ENCODE measurements at places on chromosomes 4 and X.

DNA sequence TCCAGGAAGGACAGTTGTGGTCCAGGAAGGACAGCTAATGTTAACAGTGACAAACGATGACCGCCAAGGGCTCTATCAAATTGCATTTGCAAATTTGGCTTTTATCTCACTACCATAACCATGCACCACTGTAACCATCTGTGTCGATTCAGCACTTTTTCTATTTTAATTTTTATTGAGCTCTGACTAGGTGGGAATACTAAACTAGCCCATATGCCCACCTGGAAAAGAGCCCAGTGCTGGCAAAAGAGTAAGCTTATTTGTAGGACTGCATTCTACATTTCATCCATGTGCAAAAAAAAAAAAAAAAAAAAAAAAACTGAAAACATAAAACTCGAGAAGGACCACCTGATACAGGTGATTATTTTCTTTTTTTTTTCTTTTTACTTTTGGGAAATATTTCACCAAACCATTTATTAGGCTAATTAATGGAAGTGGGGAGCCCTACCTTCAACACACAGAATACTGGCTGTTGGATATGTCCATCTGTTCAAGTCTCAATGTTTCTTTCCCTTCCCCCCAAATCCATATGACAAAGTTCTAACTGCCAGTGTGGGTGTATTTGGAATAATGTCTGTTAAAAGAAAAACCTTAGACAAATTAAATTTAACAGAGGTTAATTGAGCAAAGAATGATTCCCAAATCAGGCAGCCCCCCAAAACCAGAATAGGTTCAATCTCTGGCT lies 99.5 kb upstream of the MXRA5 start:
- no peak for DNase-seq

DNA sequence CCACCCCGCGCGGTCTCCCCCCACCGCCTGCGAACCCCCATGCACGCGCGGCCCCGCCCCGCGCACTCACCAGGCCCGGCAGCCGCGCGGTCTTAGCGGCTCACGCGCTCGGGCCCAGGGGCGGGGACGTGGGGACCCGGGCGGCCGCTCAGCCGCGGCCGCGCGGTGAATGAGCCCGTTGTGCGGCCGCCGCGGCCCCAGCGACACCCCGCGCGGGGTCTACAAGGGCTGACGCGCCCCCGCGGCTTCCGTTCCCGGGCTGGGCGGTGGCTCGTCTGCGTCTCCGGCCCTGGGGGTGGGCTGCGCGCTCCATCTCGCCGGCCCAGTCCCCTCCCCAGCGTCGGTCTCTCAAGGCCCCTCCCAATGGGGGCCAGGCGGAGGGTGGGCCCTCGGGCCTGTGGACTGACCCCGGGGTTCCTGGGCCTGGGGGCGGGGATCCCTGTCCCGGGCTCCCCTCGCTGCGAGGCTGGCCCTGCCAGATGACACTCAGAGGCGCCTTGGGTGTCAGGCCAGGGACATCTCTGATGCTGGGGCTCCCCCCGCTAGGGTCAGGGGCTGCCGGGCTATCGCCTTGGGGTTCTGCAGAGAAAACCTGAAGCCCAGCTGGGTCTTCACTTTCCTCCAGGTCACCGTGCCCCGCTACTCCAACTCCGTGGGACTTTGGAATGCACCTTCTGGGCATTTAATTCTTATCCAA lies 4.3 kb upstream of the SLC26A1 start:
- DNase-seq = no peak

DNA sequence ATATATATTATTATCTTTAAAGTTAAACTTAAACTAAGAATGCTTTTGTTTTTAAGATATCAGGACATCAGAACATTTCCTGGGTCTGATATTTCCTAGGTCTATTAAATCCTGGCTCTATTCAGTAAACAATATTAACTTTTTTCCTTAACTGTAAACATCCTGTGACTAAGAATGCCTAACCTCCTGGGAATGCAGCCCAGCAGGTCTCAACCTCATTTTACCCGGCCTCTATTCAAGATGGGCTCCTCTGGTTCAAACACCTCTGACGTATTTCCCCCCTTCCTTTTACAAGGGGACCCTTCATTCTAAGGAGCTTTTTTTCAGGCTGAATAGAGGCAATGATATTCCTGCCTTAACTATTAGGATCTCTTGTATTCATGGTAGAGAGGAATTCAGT lies 35.8 kb upstream of the DYNLT3 start:
- DNase-seq = no peak

DNA sequence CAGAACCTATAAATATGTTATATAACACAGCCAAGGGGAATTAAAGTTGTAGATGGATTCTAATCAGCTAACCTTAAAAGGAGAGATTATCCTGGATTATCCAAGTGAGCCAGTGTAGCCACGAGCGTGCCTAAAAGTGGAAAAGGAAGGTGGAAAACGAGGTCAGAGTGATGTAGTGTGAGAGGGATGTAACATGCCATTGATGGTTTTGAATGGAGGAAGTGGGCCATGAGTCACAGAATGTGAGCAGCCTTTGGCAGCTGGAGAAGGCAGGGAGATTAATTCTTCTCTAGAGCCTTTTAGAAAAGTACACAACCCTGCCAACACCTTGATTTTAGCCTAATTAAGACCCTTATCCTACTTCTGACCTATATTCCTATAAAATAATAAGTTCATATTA lies 149.1 kb downstream of the SLC39A8 start:
- DNase-seq = no peak

GRCh38 chr4:7820031-7820818 lies 119.4 kb downstream of the AFAP1 start:
- DNase-seq = no peak

GRCh38 chr4:67575232-67576058 lies 16.9 kb downstream of the STAP1 start:
- no peak for DNase-seq

- DNase-seq = no peak
Observed at GRCh38 chr4:751676-752075, 46.0 kb downstream of the PCGF3 start.

Measured in CD4-positive, alpha-beta memory T cell (primary cell).